ENCODE measurements at places on chromosomes 16 and 17.

DNA sequence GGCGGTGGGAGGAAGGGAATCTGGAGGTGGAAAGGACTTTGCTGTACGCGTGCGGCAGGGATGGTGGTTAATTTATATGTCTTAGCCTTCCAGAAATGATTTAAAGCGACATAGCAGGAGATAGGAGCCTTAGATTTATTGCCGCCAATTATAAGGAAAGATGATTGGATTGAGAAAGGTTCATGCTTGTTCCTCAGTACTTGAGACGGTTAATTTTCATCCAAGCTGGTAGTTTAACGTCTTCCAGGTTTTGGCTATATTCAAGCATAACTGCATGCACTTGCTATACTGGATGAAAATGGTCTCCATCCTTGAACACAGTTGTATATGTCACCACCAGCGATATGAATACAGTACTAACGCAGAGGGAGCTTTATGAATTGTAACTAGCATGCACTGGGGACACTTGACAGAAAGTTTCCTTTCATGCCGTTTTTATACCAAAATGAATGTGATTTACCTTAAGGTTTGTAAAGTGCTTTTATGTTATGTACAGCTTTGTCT is 610 bp upstream of the PEX12 start:
- DNase-seq, result no peak

DNA sequence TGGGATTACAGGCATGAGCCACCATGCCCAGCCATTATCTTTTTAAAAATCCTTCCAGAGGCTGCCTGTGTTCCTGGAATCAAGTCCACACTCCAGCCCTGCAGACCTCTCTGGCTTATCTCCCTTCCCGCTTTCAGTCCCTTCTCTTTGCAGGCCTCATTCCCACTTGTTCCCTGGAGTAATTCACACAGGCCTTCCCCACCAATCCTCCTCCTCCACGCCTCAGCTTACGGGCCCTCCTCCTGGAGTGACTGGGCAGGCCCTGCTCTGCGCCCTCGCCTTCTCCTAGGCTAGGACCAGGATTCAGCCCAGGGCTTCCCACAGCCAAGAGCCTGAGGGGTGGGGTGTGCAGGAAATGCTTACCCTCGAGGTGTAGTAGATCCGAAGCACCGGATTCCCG is 2.8 kb downstream of the CDIPT start:
- DNase-seq, result no peak

- no peak for DNase-seq
Observed at GRCh38 chr17:40482722-40483121, 18.7 kb downstream of the TNS4 start.

GRCh38 chr16:84391151-84392030 is 23.1 kb downstream of the ATP2C2 start:
- DNase-seq, result peak; percentile 49
